ENCODE measurements at places on chromosomes 7 and 10. TPM values are rescaled to one million over a fixed set of nuclear protein-coding genes. Genes with fewer than 3 reads are reported as not detected.

The CDC14C gene
- total RNA-seq, result not detected

The ITGB8 gene
- 0.69 TPM for total RNA-seq

The HOXA10 gene
- not detected for total RNA-seq

The HMX3 gene
- not detected for total RNA-seq

The CCDC3 gene
- 26.1 TPM for total RNA-seq

Measured in endothelial cell (in vitro differentiated cells).